Mucosa of gallbladder (tissue), 1 donor: ENCODE measurements at places on chromosomes 12 and 14. TPM values are rescaled to one million over a fixed set of nuclear protein-coding genes. Genes with fewer than 3 reads are reported as not detected.

GRCh38 chr14:75877292-75877691, 104.5 kb downstream of the TGFB3 start:
- DNase-seq, result peak; percentile 22

- no peak for DNase-seq
These were observed 152.7 kb downstream of the KCNK10 start for GRCh38 chr14:88170333-88170732.

DNA sequence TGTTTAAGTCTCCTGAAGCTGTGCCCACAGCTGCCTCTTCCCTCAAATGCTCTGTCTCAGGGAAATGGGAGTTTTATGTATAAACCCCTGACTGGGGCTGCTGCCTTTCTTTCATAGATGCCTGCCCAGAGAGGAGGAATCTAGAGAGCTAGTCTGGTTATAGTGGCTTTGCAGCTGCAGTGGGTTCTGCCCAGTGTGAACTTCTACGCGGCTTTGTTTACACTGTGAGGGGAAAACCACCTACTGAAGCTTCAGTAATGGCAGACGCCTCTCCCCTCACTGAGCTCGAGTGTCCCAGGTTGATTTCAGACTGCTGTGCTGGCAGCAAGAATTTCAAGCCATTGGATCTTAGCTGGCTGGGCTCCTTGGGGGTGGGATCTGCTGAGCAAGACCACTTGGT, 36.9 kb downstream of the SCYL2 start:
- DNase-seq, result no peak

KLRG1 gene
- total RNA-seq, result 3.3 TPM

DPPA3 gene
- total RNA-seq, result not detected

CNTN1 gene
- 38.6 TPM for total RNA-seq

MYF5 gene
- not detected for total RNA-seq

RNF212B gene
- total RNA-seq, result 0.20 TPM

PLEKHH1 gene
- 35.6 TPM for total RNA-seq
